GM12864 (cell line): ENCODE measurements at places on chromosomes 2 and 18.
A peak's percentile ranks its signal among the peaks of the same experiment; 100 is the strongest.

DNA sequence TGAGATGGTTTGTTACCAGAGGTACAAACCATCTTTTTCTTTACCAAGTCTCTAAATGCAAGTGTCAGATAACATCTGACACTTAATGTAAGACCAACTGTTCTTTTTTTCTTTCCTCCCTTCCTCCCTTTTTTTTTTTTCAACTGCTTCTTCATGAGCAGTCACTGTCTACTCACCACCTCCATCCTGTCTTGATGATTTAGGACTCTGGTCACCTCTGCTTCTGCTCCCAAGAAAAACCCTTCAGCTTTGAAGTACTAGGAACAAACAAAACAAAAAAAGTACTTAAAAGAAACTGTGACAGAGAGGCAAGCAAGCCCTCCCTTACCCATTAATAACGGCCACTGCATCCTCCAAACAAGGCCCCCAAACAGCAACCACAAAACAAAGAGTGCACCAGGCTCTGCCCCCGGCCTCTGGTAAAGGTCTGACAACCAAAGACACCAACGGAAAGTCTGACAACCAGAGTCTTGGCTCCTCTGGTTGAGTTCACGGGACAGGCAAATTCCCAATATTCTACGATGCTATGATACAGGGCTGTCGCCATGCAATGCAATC, 141.0 kb downstream of the ARL4C start:
- no peak for DNase-seq

DNA sequence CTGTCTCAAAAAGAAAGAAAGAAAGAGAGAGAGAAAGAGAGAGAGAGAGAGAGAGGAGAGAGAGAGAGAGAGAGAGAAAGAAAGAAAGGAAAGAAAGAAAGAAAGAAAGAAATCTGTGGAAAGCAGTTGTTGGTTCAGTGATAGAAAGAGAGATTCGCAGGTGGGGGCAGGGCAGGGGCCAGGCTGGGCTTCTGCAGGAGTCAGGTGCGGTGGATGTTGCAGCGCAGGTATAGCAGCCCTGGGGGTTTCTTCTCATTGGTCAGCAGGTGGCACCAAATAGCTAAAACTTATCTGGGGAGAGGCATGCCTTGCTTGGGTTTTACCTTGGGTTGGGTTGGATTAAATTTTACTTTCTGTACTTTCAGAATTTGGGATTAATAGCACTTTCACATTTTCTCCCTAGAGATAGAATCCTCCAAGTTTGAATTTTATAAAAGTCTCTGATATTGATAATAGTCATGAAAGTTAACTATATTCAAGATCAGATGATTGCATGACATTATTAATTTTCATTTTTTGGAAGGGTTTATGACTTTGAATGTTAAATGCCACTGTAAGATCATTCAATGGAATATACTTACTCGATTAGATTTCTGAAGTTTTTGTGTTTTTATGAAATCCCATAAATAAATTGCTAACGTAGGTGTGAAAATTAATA, 66.6 kb downstream of the SPTBN1 start:
- DNase-seq, result peak; percentile 42

GRCh38 chr2:65566617-65567016, 134.2 kb upstream of the SPRED2 start:
- DNase-seq, result no peak

- DNase-seq, result no peak
Observed at GRCh38 chr2:84427235-84428138, 31.6 kb downstream of the SUCLG1 start.

DNA sequence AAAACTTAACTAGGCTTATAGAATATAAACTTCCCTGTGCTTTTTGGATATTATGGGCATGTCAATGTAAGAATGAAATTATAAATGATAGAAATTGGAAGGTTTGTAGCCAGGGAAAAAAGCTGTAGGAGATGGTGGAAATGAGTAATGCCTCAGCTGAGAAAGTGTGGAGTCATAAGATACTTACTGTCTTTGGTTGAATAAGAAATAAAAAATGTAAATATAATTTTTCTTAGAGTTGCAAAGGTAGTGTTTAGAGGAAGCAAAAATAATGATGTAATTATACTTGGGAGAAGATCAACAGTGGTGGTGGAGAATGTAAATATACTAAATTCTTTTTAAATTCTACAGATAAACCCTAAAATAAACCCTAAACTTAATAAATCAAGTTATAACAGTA, 26.2 kb upstream of the RND3 start:
- no peak for DNase-seq

DNA sequence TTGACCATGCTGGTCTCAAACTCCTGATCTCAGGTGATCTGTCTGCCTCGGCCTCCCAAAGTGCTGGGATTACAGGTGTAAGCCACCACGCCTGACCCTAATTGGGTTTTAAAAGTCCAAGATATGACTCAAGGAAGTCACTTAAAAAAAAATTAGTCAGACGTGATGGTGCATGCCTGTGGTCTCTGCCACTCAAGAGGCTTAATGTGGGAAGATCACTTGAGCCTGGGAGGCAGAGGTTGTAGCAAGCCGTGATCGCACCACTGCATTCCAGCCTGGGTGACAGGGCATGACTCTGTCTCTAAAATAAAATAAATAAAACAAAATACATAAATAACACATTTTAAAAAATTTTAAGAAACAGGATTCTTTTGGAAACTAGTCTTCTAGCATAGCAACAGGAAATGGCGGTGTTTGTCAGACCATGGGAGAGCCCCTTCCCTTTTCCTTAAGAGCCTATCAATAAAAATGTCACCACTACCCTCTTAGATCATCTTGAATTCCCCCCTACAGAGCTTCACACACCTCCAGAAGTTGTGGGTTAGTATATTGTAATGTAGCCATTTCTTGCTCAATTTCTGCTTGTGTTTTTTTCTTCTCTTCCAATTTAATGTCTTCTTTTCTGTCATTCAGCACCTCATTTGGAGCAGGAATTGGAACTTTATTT, 20.1 kb downstream of the SFT2D3 start:
- DNase-seq, result no peak

DNA sequence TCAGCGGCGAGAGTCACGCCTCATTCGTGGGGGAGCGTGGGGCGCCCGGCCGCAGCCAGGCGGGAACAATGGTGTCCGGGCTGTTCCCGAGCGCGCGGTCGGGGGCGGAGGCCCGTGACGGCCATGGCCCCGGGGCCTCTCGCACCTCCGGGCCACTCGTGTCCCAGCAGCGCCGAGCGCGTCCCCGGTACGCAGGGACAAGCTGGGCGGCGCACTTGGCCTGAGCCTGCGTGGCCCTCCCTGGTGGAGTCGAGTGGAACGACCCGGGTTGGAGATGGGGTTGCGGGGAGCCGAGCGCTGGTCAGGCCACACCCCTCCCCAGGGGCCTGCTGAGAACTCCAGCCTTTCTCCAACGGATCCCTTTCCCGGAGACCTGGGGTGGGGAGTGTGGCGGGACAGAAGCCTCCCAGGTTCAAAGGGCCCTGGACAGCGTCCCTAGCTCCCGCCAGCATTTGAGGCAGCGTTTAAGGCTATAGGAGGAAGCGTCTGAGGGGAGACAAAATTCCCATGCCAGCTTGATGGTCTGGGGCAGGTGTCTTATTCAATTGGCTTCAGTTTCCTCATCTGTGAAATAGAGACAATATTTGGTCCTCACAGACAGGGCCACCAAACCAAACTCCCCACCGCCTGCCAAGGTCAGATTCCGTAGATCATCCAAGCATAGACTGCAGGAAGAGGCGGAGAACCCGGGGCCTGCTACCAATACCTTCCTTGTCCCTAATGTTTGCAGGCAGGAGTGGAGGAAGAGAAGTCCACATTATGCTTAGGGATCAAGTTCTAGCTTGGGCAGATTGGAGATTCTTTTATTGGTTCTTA, 553 bp downstream of the CNDP2 start:
- no peak for DNase-seq

GRCh38 chr2:12341920-12342319, 374.8 kb upstream of the TRIB2 start:
- no peak for DNase-seq

DNA sequence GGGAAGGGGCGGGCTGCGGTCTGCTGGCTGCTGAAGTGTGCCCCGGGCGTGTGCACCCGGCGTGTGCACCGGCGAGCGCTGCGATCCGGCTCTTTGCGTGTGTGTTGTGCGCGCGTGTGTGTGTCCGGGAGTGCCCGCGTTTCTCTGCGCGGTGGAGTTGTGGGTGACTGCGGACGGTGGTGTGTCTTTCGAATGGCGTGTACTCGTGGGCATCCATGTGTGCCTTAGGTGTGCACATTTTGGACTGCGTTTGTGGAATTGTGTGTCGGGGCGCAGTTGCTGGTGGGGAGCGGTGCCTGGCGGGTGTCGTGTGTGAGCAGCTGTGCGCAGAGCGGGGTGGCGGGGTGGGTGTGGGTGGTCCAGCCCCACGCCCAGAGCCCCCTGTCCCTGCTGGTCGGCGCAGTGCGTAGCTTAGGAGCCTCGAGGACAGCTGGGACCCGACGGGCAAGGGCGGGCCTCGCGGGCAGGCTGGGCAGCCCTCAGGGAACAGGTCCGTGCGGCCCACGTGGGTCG, 533 bp downstream of the HPCAL1 start:
- no peak for DNase-seq

- DNase-seq, result no peak
Observed at GRCh38 chr2:149924028-149924427, 336.5 kb upstream of the MMADHC start.

GRCh38 chr2:110680709-110681108, 2.8 kb upstream of the BUB1 start:
- DNase-seq, result no peak

DNA sequence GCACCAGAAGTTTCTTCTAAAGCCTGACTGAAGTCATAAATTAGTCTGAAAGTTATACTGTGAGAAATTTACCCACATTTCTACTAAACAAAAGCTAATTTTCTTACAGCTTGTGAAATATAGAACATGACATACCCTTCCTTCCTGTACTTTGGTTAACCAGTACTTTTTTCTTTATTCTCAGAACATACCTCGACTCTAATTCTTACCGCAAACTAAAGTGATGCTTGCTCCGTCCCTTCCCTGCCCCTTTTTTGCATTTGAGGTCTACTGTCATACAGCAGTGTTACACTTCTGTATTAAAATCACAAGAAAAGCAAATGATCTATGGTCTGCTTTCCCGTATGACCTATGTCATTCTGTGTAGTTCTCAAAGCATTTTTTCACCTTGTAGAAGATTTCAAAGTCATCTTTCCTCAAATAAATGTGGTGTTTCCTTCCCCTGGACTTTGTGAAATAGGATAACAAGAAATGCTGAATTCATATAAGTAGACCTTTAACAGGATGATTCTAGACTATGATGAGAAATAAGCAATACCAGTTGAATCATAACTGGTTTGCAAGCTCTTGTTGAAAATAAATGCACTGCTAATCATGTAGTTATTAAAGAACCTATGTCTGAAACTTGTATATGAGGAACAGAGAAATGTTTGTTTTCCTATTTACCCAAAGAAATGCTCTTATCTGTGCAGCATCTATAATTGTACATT, 30.4 kb downstream of the CYTIP start:
- peak; percentile 85 for DNase-seq

GRCh38 chr18:55665506-55665905, 77.5 kb upstream of the TCF4 start:
- no peak for DNase-seq

DNA sequence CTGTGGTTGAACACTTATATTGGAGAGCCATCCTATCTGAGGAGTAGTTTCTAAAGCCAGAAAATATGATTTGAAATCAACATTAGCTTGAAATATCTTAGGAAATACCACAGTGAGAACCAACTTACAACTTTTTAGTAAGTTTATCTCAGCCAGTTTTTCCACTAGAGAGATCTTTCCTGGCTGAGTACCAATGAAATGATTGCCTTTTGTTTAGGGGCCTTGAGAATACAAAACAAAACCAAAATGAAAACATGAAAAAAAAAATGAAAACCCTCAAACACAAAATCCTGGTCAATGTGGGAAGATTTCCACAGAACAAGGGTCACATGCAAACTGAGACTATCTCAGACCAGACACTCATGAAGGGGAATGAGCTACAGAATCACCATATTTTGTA, 429.0 kb downstream of the SETBP1 start:
- no peak for DNase-seq

DNA sequence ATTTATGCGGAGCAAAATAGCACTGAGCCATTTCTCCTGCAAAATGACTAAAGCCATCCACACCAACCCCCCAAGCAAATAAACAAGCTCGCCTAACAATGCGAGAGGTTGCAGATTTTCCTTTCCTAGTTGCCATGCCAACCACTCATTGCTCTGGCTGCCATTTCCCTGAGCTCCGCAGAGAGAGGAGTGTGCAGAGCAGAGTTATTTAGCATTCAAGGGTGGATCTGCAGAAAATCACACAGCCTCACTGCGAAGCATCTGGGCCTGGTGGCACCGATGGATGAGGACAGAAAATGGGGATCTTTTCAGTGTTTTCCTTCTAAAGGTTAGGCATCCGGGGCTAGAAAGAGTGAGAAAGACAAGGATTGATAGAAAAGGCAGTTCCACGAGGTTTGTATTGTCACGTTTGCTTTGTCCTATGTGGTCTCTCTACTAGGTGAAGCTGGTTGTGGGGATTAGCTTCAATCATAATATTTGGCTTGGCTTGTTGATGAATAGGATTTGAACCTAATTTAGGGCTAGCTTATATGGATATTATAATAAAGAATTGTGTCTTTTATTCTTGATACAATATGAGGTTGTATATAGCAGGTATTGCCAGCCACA, 110.2 kb upstream of the UNC80 start:
- no peak for DNase-seq

GRCh38 chr2:24077535-24077877, 1.4 kb upstream of the SF3B6 start:
- no peak for DNase-seq

GRCh38 chr18:4125224-4125623, 329.9 kb downstream of the DLGAP1 start:
- no peak for DNase-seq

DNA sequence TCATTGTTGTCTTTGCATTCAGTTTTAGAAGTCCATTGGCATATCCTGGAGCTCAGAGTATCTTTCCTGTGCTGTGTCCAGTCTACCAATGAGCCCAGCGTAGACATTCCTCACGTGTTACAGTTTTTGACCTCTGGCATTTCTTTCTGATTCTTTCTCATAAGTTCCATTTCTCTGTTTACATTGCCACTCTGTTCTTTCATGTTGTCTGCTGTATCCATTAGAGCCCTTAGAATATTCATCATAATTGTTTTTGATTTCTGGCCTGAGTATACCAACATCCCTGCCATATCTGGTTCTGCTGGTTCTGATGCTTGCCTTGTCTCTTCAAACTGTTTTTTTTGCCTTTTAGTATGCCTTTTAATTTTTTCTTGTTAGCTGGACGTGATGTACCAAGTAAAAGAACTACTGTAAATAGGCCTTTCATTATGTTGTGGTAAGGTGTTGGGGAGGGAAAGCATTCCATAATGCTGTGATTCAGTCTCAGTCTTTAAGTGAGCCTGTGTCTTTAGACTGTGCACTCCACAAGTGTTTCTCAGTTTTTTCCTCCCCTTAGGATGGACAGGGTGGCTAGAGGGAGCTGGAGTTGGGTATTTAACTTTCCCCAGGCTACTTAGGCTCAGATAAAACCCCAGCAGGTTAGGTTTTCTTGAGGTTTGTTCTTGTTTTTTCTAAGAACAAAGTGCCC, 35.6 kb downstream of the CEP192 start:
- DNase-seq, result no peak
